ENCODE measurements at places on chromosomes 16 and 17. TPM values are rescaled to one million over a fixed set of nuclear protein-coding genes. Genes with fewer than 3 reads are reported as not detected.
A peak's percentile ranks its signal among the peaks of the same experiment; 100 is the strongest.

Gene BLTP2
- 56.9 TPM for total RNA-seq

Gene TRIM72
- not detected for total RNA-seq

GRCh38 chr16:64933885-64934284 lies 188.0 kb downstream of the CDH11 start:
- no peak for DNase-seq

DNA sequence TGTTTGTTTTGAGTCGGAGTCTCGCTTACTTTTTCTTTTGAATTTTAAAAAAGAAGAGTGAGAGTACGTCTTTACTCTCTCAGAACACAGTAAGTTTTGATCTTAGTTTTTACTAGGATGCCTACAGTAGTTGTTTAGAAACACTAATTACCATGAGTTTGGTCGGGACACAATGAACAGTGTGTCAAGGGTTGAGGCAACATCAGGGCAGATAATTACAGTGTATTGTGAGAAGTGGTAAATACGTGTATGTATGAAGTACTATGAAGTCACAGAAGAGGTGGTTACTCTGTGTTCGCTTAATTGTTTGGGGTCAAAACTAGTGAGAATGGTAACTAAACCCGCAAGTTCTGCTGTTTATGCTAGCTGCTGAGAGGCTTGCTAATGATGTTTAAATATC lies 18.2 kb downstream of the PAFAH1B1 start:
- no peak for DNase-seq

- no peak for DNase-seq
Observed at GRCh38 chr16:87404764-87405625, 12.9 kb downstream of the MAP1LC3B start.

DNA sequence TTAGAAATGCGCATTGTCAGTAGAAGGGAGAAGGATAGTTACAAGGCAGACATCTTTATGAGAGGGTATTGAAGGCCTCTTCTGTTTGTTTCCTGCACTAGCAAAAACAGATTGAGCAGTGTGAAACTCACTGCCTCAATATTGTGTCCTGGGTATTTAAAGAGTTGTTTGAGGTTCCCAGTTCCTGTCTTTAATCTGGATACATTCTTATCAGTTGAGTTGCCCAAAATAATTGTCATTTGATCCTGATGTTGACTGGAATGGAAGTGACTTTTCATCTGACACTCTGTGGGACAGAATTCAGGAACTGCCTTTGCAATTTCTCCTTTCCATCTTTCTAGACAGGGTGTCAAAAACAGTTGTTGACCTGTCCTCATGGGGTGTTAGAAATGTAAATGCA lies 1.7 kb downstream of the ATP6V0A1 start:
- DNase-seq, result no peak

DNA sequence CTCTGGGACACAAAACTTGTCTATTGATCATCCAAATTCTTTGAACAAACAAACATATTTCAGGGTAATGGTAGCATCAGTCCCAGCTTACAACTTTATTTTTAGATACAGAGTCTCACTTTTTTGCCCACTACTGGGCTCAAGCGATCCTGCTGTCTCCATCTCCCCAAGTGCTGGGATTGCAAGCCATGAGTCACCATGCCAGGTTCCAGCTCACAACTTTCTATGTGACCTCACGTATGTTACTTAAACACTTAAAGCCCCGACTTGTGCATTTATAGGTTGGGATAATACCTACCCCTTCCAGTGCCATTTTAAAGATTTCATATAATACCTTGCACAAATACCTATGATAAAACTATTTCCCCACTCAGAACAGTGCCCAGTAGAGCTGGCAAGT lies 42.0 kb upstream of the KSR1 start:
- no peak for DNase-seq

DNA sequence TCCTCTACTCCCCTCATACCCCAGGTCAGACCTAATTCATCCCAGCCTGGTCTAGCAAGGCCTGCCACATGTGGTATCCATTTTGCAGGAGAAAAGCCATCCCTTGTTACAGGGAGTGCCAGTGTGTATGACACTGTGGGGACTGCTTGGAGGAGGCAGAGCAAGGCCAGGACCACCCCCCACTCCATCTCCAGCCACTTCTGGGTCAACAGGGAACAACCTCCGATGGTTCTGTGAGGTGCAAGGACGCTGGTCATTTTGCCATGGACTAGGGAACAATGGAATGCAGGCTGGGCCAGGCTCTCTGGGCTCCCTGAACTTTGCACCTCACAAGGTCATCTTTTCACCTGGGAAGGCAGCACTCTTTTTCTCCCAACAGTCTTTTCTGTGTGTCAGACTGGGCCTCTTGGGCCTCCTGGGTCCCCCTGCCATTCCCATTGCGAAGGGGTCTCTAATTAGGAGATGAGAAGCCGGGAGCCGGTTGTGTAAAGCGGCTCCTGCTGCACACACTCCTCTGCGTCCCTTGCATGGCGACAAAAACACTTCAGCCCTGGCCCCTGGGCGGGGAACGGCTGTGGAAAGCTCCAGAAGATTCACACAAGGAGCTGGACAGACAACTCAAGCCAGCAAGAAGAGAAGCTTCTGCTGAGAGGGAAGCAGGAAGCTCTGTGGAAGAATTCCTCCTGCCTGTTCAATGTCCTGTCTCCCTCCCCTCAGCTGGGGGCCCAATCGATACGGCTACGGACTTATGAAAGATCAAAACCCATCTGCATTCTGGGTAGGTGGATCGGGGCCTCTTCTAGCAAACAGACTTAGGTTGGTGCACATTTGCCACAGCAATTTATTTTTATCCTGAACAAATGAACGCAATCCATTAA lies 38.5 kb upstream of the MTSS2 start:
- DNase-seq, result peak; percentile 81

DNA sequence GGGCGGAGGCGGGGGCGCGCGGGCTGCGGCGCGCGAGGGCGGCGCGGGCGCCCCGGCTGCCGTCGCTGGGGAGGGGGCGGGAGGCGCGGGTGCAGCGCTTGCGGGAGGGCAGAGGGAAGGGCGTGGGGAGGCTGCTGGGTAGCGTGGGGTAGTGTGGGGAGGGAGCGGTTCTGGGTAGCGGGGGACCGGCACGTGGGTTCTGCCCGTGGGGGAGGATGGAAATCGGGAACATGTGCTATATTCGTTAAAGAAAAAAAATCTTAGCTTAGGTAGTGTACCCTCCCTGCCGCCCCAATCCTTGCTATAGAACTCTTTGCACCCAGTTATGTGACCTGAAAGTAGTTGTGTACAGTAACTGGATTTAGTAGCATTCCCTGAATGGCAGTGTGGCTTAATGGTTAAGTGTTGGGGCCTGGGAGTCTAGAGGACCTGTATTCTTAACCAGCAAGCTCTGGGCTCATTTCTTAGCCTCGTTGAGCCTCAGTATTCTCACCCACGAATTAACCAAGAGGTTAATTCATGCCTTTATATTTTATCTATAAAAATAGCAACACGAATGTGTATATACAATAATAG lies 646 bp downstream of the RABEP1 start:
- DNase-seq, result no peak

GRCh38 chr17:33493566-33493965 lies 200.5 kb upstream of the ASIC2 start:
- no peak for DNase-seq

Gene PMP22
- total RNA-seq, result 3.6 TPM

GRCh38 chr16:67666559-67667452 lies at the start of the genes C16orf86 and ENKD1:
C16orf86 (plus strand) TSS chr16:67666814; CDS start chr16:67666971, 157 bp downstream.
ENKD1 (minus strand) TSS chr16:67666750; CDS start chr16:67666442, 308 bp downstream.
- peak; percentile 91 for DNase-seq

DNA sequence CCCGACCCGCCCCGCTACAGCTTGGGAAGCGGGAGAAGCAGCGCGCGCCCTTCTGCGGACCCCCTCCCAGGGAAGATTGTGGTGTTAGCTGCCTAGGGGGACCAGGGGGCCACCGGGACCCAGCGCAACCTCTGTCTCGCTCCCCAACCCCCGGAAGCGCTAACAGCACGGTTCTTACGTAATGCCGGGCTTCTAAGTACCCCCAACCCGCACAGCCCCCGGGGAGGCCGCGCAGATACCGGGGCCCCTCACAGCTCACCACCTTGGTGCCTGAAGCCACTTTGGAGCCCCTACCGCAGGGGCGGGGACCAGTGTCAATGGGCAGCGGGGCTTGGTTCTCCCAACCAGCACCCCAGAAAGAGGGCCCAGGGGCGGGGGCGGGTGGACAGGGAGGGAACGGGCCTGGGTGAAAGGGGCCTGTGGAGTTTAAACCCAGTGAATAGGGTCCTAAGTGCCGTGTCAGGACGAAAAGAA lies 348 bp downstream of the MPP2 start:
- no peak for DNase-seq

Gene C17orf113
- total RNA-seq, result 0.20 TPM
